ENCODE measurements at places on chromosomes 3 and 15.
A peak's percentile ranks its signal among the peaks of the same experiment; 100 is the strongest.

GRCh38 chr3:55868347-55868746 lies 381.2 kb upstream of the WNT5A start:
- DNase-seq: no peak

- DNase-seq: no peak
Measured at GRCh38 chr3:13174011-13174802, 101.0 kb upstream of the IQSEC1 start.

GRCh38 chr3:114361391-114361790 lies 67.6 kb downstream of the TIGIT start:
- no peak for DNase-seq

- no peak for DNase-seq
Measured at GRCh38 chr3:138296639-138297038, 33.0 kb downstream of the NME9 start.

- DNase-seq: no peak
Measured at GRCh38 chr15:63582718-63583426, 14.3 kb upstream of the FBXL22 start.

GRCh38 chr3:69504232-69504631 lies 118.3 kb upstream of the FRMD4B start:
- no peak for DNase-seq

GRCh38 chr15:48507416-48508065 lies 138.0 kb downstream of the FBN1 start:
- DNase-seq: no peak

DNA sequence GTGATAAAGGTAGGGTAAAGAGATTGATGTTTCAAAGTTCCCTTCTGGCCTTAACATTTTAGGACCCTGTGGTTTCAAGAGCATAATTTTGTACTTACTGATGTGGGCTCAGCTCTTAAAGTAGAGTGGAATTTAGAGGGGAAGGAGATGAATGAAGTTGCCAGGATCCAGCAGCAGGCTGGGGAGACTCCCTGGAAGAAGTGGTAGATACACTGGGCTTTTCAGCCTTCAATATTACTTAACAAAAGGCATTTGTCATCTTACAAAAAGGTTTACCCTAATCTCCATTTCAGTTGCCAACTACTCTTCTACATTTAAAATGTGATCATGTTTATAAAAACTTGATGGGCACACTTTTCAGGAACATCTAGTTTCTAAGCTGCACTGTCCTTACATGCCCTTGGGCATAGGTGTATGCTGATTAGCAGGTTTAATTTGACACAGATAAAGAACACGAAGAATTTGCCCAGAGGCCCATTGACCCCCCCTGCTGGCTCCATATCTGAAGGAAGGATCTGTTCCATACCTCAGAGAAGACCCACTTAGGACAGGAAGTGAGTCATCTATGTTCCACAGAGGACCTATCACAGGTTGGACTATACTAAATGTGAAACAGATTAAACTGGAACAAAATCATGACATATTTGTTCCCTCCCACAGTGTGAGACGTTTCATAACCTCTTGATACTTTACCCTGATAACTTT lies 93.0 kb upstream of the LPP start:
- DNase-seq: peak; percentile 11

- no peak for DNase-seq
Measured at GRCh38 chr3:72628065-72628464, 220.2 kb downstream of the SHQ1 start.

DNA sequence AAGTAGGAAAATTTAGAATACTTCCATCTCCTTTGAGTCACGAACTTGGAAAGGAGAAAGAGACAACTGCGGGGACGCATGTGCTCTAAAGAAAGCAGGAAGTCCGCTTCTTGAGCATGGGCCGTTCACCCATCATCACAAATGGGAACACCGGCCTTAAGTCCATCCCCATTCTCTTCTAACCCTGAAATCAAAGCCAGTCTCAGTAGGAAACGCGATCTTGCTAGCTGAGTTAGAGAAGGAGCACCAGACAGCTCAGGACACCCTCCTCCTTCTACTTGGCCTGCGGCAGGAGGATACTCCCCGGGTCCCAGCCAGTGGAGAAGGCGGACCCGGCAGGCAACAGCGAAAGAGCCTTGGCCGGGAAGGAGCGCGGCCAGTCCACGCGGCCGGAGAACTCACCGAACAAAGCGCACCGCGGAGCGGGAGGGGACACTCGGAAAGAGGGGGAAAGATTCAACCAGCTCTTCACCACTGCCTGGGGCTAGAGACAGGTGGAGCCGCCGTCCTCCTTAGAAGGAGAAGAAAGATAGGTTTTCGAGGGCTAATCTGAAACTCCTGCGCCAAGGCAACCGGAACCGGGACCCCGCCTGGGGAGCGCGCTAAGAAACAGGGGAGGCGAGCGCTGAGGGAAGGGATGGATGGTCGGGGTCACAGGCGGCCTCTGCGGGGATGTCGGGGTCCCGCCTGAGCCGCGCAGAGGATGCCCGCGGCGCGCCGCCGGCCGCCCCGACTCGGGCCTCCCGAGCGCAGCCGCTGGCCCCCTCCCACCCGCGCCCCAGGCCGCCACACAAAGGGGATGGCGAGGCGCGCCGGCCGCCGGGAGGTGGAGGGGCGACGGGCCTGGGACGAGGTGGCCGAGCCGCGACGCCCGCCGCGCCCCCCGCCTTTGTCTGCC lies 818 bp downstream of the SLC4A7 start:
- DNase-seq: peak; percentile 12

GRCh38 chr3:47421741-47422649 lies 41.2 kb downstream of the PTPN23 start:
- no peak for DNase-seq

DNA sequence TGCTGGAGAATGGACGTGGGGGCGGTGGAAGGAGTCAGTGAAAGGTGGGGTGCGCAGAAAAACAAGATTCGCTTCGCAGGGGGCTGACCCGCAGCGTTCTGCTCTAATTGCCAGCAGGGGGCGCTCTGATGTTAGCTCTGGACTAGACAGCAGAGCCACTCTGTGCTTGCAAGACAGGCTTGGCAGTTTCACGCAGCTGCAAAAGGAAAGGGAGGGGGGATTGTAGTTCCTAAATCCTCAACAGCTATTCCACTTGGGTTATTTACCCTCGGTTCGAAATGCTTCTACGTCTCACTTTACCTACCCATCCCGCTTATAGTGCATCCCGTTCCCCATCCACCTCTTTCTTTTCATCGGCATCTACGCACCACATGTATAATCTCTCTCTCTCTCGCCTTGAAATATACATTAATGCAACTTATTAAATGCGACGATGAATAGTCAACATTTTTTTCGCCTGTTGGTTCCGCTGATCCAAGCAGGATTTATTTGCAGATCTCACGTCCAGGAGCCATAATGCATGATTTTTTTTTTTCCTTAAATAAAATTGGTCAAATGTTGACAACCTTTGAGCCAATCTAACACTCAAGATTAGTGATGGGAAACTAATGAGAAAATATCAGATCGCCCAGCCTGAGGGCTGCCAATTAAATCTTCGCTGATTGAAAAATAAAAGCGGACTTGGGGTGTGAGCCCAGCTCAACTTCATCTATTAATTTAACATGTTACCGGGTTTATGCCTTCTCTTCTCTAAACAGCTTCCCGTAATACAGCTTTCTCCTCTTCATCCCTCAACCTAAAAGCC lies 216.4 kb downstream of the MEIS2 start:
- DNase-seq: peak; percentile 27

- no peak for DNase-seq
Measured at GRCh38 chr3:8975081-8976020, 12.1 kb upstream of the RAD18 start.

- no peak for DNase-seq
Measured at GRCh38 chr3:69803681-69804270, 64.5 kb downstream of the MITF start.

DNA sequence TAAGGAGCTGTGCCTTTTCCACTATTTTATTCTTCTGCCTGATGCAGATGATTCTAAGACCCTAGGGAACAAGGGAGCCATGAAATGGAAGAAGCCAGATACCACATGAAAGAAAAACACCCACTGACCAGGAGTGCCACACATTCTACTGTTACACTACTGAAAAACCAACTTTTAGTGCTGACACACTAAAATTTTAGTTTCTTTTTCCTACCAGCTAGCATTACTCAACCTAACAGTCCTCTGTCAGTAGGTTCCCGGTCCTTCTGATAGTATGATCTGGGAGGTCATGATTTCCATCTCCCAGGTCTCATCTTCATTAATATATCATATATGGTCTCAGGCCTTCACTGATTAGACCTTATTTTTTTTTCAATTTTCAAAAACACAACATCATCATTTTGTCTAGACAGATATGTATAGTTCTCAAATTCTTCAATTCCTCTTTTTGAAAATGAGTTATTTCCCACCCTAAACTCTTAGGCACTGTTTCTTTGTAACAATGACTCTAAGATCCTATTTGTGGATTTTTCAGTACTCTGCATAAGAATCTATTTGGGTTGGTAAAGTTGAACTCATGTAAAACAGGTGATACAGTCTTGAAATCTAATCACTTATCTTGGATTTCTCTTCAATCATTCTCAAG lies 321.8 kb downstream of the CTNNB1 start:
- DNase-seq: no peak

DNA sequence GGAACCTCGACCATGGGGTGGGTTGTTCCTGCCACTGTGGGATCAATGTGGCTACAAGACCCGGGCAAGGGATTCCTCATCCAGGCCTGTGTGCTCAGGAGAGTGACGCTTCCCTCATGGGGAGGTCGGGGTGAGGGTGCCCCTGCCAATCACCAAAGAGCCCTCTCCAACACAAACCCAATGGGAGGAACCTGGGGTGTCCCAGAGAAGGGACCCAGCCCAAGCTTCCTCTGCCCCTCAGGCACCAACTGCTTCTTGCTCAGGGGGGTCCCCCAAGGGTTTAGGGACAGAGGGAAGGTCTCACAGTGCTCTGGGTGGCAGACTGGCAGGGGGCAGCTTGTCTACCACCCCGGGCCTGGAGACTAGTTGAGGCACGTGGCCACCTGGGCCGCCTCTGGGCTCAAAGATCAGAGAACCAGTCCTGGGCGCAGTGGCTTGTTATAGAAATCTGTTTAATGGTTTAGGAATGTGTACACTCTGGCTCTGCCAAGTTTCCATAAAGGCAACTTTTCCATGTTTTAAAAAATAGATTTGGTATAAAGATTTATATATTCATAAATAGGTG lies 26.6 kb downstream of the GP9 start:
- DNase-seq: no peak

DNA sequence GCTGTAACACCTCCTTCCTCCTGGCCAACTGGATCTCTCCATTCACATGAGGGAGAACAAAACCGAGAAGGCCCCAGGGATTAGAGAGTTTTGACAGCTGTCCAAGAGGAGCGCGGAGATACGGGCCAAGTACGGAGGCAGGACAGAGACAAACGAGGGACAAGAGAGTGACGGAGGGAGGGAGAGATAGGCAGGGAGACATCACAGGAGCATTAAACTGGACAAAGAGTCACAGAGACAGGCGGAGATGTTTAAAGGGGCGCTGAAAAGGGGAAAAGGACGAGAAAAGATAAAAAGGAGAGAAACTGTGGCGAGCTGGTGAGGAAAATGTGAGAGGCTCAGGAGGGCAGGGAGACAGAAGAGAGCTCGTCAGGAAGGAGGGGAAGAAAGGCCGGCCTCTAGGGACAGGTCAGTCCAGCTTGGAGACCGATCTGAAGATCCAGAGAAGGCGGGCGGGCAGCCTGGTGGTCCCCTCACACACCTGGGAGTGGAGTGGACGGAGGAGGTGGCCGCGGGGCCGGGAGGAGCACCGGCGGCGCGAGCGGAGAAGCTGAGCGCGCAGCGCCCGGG lies 40.5 kb upstream of the ROPN1 start:
- DNase-seq: no peak

GRCh38 chr15:100671858-100672543 lies 69.6 kb downstream of the ASB7 start:
- DNase-seq: no peak
